ENCODE measurements at places on chromosomes 2 and 18. TPM values are rescaled to one million over a fixed set of nuclear protein-coding genes. Genes with fewer than 3 reads are reported as not detected.

GRCh38 chr2:233243348-233243747 lies 8.1 kb upstream of the ATG16L1 start:
- DNase-seq: no peak

DNA sequence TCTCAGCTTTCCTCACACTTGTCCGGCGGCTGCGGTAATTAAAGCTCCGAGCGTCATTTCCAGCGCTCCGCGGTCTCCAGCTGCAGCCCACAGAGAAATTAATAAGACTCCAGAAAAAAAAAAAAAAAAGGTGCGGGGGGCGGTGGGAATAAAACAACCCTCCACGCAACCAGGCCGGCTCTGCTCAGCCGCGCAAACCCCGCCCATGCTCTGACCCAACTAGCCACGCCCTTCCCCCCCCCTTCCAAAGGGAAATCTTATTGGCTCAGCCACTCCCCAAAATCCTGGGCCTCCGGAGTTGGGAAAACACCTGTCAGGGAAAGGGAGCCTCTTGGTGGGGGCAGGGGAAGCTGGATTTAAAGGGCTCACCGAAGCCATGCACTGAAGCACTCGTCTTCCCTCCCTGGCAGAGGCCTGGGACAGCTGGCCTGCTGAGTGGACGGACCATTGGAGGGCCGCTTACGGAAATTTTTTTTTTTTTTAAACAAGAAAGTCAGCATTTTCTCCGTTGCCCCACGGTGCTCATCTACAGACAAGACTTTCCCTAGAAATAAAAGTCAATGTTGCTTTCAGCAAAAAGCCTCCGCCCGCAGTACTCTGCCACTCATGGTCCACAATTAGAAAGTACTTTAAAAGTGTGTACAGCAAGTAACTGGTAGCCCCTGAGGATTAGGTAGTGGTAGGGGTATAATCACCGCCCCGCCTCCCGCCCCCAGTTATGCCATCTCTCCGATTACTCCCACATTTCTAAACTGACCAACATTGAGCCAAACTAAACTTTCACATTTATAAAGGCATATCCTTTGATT lies 674 bp upstream of the ERBB4 start:
- DNase-seq: peak; percentile 85

DNA sequence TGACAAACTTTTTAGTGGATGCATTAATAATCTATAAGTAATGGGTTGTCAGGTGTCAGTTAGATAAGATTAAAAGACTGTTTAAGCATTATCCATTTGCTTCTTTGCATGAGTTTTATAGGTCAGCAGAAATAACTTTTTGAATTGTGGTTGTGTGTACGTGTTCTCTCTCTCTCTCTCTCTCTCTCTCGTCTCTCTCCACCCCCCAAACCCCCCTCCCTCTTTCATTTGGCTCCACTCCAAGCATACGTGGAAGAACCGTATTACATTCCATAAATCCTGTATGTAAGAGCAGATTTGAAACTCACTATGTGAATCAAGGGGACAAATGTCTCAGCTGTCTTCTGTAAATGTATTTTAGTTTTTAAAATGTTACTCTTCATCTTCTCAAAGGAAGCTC lies 120.2 kb downstream of the MEIS1 start:
- no peak for DNase-seq

DNA sequence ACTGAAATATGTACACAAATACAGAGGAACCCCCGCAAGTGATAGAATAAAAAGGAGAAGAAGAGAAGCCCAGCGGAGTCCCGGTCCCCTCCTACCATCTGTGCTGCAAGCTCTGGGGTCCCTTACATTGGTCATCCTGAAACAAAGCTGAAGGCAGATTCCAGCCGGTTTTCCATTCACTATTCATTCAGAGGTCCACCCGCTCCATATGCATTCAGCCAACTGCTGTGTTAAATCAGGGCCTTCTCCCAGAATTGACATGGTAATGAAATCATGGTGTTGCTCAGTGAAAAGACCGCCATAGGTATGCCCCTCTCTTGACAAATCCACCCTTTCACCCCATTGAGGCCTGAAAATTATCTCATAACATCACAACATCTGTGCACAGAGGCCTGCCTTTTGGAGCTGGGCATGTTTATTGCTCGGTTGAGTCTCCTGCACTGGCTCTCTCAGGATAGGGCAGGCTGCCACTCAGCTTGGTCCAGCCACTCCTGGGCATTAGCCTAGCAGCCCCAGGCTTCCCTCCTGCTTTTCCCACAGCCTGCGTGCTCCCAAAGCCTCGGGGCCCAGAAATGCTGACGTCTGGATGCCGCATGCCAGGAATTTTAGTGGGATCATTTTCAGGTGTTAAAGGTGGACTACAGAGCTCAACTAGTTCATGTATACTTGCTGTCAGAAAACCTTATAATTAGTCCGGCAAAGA lies 39.3 kb upstream of the ID2 start:
- no peak for DNase-seq

- DNase-seq: no peak
Measured at GRCh38 chr18:35122586-35123224, 81.5 kb downstream of the MAPRE2 start.

DNA sequence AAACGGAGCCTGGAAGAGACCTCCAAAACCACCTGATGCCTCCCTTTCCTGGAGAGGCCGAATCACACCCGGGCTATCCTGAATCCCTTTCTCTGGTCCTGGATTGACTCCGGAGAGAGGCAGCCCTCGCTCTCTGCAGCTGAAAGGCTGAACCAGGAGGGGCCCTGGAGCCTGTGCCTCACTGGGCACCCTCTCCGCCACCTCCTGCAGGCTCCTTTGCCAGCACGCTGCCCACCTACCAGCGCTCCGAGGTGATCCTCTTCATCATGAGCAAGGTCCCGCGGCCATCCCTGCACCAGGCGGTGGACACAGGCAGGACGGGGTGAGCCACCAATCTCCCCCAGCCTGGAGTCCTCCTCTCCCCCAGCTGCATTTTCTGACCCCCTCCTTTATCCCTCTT lies 35.7 kb downstream of the POMC start:
- DNase-seq: no peak

GRCh38 chr18:2636126-2636631 lies 19.3 kb upstream of the SMCHD1 start:
- DNase-seq: no peak

DNA sequence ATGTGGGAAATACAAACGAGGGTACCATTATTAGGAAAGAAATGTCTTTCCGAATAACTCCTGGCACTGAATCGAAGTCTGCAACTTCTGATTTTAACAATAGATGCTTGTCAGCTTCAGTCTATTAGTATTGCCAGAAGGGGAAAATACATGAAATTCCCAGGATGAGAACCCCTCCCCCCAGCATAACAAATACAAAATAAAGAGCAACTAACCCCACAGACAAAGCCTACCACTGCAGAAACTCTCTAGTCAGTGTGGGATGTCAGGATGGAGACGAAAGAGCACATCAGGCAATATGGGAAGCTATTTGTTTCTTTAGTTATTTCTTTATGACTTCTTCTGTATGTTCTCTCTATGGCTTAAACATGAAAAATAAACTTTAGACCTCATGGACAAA lies 365.0 kb upstream of the CDH2 start:
- DNase-seq: no peak

DNA sequence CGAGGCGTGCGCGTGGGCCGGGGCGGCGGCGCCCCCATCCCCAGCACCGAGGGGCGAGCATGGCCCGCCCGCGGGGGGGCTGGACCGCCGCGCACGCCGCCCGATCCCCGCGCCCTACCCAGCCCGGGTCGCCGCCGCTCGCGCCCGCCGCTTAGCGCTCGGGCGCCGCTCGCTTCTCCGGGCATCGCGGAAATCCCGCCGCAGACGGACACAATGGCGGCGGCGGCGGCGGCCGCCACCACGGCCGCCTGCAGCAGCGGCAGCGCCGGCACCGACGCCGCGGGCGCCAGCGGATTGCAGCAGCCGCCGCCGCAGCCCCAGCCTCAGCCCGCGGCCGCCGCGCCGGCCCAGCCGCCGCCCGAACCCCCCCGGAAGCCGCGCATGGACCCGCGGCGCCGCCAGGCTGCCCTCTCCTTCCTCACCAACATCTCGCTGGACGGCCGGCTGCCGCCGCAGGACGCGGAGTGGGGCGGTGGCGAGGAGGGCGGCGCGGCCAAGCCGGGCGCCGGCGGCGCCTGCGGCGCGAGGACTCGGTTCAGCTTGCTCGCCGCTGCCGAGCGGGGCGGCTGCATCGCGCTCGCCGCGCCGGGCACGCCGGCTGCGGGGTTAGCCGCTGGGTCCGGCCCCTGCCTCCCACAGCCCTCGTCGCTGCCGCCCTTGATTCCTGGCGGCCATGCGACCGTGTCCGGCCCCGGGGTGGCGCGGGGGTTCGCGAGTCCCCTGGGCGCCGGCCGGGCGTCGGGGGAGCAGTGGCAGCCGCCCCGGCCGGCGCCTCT lies 453 bp downstream of the CABLES1 start:
- DNase-seq: peak; percentile 77

DNA sequence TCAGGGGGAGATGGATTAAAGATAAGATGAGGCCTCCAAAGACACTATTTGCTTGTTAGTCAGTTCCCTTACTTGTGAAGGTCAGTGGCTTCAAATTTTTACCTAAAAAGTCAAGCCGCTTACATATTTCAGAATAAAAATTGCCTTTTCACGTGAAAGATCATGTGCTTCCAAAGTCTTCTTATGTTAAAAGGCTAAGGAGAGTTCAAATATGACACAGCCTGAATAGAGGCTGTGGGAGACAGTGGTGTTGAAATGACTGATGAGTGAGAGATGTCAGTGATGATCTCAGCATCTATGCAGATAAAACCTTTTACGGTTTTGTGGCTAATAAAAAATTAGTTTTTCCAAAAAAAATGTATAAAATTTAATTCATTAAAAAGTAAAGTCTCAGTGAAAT lies 40.5 kb downstream of the UPP2 start:
- DNase-seq: no peak

GRCh38 chr2:62738981-62739936 lies 33.7 kb downstream of the EHBP1 start:
- no peak for DNase-seq

- DNase-seq: peak; percentile 79
Measured at GRCh38 chr2:67650291-67651133, 253.4 kb downstream of the ETAA1 start.

DNA sequence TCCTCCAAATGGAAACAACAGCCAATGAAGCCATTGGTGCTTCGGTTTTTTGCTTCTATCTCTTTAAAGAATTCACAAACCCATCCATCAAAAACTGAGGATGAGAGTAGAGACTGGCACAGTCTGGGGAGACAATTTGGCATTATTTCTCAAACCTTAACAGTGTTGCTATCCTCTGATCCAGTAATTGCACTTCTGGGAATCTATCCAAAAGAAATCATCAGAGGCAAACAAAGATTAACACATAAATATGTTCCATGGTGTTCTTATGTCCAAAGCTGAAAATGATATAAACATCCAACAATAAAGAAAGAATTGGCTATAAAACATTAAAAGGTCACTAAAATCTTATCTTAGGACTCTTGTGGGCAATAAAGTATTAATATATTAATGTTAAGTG lies 35.1 kb downstream of the REEP1 start:
- no peak for DNase-seq

GRCh38 chr2:237896507-237896892 lies 37.1 kb downstream of the RAMP1 start:
- no peak for DNase-seq

DNA sequence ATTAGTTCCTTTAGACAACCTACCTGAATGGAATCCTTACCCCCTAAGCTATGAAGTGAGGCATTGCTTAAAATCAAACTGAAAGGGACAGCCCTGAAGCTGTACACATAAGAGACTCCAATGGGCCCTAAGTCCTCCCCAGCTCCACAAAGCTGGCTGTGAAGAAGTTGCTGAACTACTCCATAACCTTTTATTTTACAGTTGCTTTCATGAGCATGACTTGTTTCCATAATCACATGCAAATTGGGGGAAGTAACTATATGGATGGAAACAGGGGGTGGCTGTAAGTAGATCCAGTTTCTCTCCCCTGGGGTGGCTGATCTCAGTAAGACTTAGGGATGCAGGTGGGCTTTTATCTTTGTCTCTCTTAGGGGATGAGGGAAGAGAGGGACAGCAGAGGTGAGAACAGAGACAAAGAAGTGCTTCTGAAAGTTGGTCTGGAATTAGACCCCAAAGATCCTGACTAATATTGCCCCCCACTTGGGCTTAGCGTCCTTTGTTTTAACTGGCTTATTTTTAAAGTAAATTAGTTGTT lies 5.5 kb downstream of the FZD5 start:
- no peak for DNase-seq

DNA sequence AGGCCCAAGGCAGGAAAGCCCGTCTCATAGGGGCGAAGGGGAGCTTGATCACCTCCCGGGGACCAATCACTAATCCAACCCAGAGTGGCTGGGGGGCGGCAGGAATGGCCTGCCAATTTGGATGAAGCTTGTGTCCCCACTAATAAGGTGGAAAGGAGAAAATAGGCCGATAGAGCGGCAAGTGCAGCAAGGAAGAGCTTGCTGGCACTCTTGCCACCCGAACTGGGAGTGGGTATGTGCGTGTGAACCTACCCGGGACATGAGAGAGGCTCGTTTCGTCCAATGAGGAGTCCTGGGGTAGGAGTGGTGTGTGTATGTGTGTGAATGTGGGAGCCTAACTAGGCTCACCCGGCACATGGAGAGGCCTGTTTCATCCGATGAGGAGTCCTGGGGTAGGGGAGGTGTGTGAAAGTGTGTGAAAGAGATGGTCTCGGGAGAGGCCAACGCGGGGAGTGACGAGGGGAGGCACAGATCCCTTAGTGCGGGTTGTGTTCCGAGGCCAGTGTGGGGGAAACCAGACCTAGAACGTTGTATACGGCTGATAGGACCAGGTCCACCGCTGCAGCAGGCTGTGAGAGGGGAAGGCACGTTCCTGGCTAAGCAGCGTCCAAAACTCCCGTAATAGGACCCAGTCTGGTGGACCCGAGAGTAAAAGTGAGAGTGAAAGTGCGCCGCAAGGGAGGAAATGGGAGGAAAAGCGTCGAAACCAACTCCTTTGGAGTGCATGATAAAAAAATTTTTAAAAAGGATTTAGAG lies 47.1 kb upstream of the SELENOI start:
- no peak for DNase-seq

DNA sequence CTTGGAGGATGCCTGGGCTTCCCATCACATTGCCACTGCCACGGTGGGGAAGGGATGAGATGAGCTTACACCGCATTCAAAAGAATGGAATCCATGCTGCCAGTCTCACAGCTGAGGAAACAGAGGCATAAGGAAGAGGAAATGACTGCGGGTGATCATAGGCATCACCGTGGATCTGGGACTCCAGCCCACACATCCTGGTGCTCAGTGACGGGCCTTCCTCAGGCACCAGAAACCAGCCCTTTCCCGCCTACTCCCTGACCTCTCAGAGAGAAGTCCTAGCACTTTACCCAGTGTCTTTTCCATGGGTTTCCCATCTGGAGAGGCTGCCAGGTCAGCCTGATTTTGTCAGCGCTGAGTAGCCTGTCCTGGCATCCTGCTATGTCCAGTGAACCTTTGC lies 5.3 kb upstream of the PLB1 start:
- DNase-seq: no peak

Gene SH3RF3
- 7.4 TPM for total RNA-seq

Gene LHCGR
- total RNA-seq: not detected

Gene GKN1
- total RNA-seq: not detected

Gene HMSD
- total RNA-seq: 2.1 TPM

Gene DNAJB2
- 79.4 TPM for total RNA-seq

Gene RRM2
- 2.3 TPM for total RNA-seq

Gene GATA6
- 32.2 TPM for total RNA-seq

Gene VWA3B
- total RNA-seq: 0.17 TPM

Gene MARCHF4
- 0.09 TPM for total RNA-seq

Gene FLACC1
- 3.6 TPM for total RNA-seq

Gene ITGB6
- 109 TPM for total RNA-seq
